NCI-H1105 treated with DMSO at 0.1 percent for 48 hours (cell line): ENCODE measurements at places on chromosomes 6 and 20.

DNA sequence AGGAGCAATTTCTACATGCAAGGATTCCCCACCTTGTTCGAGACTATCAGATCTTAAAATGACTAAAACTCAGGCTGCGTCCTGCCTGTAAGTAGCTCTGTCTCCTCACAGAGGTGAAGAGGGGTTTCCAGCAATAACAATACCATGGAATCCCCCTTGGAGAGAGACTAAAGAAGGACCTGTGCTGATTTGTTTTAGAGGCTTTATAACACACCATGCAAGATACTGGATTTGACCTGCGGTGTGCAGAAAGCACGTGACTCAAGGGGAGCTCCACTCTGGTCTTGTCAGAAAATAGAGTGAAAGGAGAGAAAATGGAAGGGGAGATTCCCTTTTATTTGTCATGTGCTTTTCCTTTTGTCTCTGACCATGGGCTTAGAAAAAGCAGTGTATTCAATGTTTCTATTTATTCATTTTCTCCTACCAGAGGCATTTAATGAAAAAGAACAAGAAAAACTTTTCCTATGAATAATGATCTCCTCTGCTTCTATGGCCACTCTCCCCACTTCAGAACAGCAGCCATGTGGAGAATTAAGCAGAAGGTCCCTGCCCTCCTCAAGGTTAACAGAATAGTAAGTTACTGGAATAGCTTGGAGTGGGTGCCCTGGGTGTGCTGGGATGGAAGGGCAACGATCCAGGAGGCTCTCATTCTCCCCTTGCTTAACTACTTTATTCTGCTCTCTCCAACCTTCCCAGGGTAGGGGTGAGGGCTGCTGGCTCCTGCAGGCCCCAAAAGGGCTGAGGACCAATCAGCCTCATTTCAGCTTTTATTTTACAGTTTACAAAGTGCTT is 19.2 kb upstream of the MRPS10 start:
- DNase-seq: no peak

GRCh38 chr6:81889377-81890053 is 137.0 kb upstream of the TENT5A start:
- DNase-seq: no peak

- no peak for DNase-seq
Observed at GRCh38 chr6:2725999-2726567, 24.6 kb downstream of the MYLK4 start.

- peak; percentile 66 for DNase-seq
Observed at GRCh38 chr6:95687839-95688238, 110.5 kb downstream of the MANEA start.

- DNase-seq: no peak
Observed at GRCh38 chr6:2517855-2518473, 232.8 kb downstream of the MYLK4 start.

GRCh38 chr20:35237486-35237885 is 11.0 kb downstream of the MMP24 start:
- no peak for DNase-seq

GRCh38 chr6:88972504-88973423 is 9.3 kb upstream of the RNGTT start:
- DNase-seq: peak; percentile 59
